SJSA1 (cell line): ENCODE measurements at places on chromosomes 6 and 20.

DNA sequence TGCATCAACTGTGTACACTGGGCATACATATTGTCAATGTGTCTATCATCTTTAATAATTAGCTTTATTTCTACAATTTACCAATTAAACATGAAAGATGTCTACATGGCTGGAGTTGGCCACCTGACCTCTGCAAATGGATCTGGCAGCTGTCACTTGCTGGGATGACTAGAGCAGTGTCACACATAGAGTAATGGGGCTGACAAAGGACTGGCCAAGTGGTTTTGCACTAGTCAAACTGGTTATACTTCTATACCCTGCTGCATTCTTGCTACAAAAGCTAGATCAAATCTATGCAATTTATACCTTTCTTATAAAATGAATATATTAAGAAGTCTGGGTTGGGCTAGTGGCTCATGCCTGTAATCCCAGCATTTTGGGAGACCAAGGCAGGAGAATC lies 99.3 kb downstream of the SESN1 start:
- 0 out of 2 replicates have a peak, but pooled peaks cover 11% of the 10 kb centered on the region for H3K36me3 ChIP-seq
- no peaks in the 10 kb centered on the region for H3K27me3 ChIP-seq
- no peaks in the 10 kb centered on the region for H3K4me1 ChIP-seq
- H3K4me3 ChIP-seq, result no peak overlapping the region
- DNase-seq, result no peak

DNA sequence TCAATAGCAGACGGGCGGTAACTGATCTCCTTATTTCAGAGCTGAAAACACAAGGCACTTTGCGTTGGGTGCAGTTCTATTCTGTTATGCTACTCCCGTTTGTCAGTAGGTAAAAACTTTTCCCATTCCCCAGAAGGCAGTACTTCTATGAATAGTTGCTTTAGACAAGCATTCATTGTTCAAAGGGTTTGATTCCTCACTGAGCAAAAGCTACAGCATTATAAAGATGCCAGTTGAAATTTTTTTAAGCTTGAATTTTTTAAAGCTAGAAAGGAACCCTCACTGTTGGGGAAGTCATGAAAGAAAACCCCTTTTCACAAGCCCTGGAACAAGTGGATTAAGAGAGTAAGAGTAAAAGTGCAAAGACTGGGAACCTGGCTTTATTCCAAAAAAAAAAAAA lies 42.3 kb downstream of the FUT9 start:
- H3K27ac ChIP-seq, result no peak overlapping the region
- DNase-seq, result no peak

DNA sequence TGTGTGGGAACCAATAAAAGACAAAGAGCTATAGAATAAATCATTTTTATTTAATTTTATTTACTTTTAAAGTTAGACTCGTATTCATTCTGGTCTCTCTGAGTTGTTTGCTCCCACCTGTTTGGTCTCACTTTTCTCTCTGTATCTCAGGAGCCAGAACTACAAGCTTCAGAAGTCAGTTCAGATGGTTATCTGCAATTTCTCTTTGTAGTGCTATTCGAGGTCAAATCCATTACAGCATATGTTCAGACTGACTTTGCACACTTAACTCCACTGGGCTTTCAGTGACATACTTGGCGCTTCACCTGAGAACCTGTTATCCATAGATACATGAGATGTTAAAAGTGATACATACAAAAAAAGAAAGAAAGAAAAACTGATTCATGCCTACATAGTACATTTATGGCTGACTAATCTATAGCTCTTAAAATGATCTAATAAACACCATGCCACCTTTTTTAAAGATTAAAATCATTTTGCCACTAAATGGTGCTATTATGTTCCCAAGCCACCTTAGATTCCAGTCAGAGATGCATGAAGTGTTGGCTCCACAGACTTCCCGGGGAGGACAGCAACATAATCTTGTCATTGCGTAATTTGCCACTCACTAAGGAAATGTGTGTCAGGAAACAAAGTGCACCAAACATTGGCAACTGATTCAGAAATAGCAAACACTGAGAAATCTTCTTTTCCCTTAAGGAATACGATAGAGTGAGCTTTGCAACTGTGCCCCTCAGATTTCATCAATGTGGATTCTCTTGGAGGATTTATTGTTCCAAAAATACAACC lies 396.7 kb downstream of the HACE1 start:
- no peak overlapping the region for H3K4me3 ChIP-seq
- H3K27me3 ChIP-seq, result no peaks in the 10 kb centered on the region
- no peaks in the 10 kb centered on the region for H3K4me1 ChIP-seq
- no peak for DNase-seq

GRCh38 chr6:63022631-63023030 lies 188.6 kb upstream of the FKBP1C start:
- no peak for DNase-seq
- no peaks in the 10 kb centered on the region for H3K4me1 ChIP-seq
- no peak overlapping the region for H3K4me3 ChIP-seq
- no peaks in the 10 kb centered on the region for H3K36me3 ChIP-seq
- no peaks in the 10 kb centered on the region for H3K27me3 ChIP-seq

- H3K4me3 ChIP-seq, result no peak overlapping the region
- H3K27ac ChIP-seq, result no peak overlapping the region
- peaks cover 3% of the 10 kb centered on the region; the same call in 1 of the 2 replicates for H3K36me3 ChIP-seq
- DNase-seq, result no peak
- no peaks in the 10 kb centered on the region for H3K27me3 ChIP-seq
Observed at GRCh38 chr20:44041001-44041400, 126.3 kb downstream of the TOX2 start.

DNA sequence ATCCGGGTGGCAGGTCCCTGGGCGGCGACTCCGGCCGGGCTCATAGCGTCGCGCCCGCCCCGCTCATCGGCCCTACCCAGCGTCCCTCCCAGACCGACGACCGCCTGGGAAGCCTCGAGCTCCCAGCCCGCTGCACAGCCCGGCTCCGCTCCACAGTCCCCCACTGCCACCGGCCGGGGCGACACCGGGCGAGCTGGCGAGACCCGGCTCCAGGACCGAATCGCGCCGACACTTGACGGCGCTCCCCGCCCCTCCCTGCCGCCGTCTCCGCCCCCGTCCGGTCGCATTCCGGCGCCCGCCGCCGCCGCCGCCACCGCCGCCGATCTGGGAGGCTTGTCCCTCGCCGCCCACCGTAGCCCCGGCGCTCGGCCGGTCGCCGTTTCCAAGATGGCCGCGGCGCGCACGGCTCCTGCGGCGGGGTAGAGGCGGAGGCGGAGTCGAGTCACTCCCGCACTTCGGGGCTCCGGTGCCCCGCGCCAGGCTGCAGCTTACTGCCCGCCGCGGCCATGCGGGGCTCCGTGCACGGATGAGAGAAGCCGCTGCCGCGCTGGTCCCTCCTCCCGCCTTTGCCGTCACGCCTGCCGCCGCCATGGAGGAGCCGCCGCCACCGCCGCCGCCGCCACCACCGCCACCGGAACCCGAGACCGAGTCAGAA lies at the start of gene MAP3K4:
TSS of gene MAP3K4 (plus strand) at position 364 of the 655 bp plus-strand sequence. CDS start at position 527, 163 bp downstream.
- peaks cover 9% of the 10 kb centered on the region for H3K36me3 ChIP-seq
- peak within 1 kb of the TSS; percentile 95 for H3K4me3 ChIP-seq
- DNase-seq, result peak; percentile 81
- H3K27ac ChIP-seq, result peak within 1 kb of the TSS; percentile 65
- H3K27me3 ChIP-seq, result no peaks in the 10 kb centered on the region
- peaks cover 9% of the 10 kb centered on the region for H3K4me1 ChIP-seq

DNA sequence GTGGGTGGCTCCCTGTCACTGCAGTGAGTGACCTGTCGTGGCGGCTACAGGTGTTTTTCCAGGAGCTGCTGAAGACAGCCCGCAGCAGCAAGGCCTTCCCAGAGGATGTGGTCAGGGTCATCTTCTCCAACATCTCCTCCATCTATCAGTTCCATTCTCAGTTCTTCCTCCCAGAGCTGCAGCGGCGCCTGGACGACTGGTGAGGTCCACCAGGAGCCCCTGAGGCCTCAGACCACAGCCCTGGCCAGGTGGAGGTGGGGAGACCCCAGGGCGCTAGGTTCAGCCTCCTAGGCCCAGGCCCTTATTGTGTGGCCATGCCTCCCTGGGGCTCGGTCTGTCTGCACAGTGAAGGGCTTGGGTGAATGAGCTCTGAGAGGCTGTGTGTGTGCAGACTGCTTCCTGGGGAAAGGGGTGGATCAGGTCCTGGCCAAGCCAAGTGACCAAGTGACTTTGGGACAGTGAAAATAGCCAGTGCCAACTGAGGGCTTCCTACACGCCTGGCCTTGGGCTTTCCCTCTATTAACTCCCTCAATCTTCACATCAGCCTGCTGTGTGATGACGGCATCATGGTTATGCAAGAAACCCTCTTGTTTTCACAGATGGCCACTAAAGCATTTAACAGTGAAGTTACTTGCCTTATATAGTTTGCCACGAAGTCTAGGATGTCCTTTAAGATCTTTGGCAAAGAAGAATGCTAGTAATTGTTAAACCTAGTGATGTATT lies 6.4 kb downstream of the FGD2 start:
- H3K4me1 ChIP-seq, result peaks cover 5% of the 10 kb centered on the region; the same call in 1 of the 2 replicates
- no peak overlapping the region for H3K4me3 ChIP-seq
- H3K27me3 ChIP-seq, result no peaks in the 10 kb centered on the region
- DNase-seq, result no peak

DNA sequence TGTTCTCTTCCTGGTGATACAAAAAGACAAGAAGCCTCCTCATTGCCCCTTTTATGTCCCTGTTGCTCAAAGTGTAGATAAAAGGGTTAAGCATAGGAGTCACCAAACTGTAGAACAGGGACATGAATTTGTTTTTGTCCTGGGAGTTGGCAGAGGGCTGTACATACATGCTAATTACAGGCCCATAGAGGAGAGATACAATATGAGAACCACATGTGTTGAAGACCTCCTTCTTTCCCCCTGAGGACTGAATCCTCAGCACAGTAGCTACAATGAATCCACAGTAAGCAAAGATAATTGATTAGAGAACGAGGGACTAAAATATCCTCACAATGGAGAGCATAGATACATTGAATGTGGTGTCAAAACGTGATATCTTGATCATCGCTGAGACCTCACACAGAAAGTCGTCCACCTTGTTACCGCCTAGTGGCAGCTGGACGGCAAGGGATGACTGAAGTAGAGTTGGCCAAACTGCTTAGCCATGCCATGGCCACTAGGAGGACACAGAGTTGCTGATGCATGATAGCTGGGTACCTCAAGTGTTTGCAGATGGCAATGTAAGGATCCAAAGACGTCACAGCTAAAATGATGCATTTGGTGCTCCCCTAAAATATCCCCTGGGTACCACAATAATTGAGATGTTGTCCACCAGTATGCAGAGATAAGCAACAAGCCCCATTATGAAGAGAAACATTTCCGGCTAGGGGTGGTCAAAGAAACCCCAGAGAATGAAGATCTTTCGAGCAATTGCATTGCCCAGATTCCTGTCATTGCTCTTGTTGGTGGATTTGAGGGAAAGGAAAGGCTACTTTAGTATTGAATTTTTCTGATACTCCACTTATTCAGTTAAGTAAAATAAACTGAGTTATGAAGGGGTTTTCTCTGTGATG lies 15.0 kb downstream of the OR2B3 start:
- H3K27ac ChIP-seq, result no peak overlapping the region
- H3K36me3 ChIP-seq, result no peaks in the 10 kb centered on the region
- peak; percentile 3 for DNase-seq
- no peaks in the 10 kb centered on the region for H3K4me1 ChIP-seq
